ENCODE measurements at places on chromosomes 7 and 10.

DNA sequence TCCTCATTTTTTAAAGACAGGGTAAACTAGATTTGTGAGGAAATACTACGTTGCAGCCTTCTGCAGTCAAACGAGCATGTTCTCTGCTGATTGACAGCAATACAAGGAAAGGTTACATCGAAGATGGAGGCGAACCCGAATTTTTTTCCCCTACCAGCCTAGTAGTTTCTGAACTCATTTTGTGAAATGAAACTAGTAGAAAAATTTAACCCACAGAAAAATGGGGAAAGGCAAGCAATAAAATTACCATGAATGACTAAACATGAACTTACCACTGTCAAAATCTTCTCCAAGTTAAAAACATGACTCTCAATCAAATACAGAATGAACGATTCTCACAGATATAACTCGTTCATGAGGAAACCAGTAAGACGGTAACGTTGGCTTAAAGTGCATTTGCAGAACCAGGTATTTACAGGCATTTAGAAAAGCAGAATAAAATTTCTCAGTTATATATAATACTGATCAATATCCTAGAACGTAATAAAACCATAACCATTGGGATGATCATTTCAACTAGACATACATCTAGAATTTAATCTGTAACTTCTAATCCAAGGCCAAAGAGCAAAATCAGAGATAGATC lies 73.9 kb downstream of the CELF2 start:
- no peak for DNase-seq

DNA sequence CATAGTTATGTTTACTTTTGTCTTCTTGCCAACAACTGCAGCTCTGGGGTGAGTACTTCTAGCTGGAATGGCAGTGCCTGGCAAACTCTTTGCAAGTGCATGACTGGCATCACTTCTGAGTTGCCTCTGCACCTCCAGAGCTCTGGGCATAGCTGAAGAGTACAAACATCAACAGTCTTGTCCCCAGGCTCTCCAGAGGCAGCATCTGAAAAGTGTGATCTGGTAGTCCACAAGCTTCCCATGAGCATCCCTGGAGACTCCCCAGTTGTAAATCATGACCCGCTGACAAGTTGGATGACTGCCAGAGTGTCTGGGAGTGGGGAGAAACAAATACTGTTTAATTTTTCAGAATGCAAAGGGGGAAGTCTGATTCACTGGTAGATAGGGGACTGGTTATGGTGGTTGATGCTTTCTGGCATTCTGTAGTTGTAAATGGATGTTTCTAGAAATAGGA lies 138.9 kb upstream of the CDK13 start:
- no peak for DNase-seq

DNA sequence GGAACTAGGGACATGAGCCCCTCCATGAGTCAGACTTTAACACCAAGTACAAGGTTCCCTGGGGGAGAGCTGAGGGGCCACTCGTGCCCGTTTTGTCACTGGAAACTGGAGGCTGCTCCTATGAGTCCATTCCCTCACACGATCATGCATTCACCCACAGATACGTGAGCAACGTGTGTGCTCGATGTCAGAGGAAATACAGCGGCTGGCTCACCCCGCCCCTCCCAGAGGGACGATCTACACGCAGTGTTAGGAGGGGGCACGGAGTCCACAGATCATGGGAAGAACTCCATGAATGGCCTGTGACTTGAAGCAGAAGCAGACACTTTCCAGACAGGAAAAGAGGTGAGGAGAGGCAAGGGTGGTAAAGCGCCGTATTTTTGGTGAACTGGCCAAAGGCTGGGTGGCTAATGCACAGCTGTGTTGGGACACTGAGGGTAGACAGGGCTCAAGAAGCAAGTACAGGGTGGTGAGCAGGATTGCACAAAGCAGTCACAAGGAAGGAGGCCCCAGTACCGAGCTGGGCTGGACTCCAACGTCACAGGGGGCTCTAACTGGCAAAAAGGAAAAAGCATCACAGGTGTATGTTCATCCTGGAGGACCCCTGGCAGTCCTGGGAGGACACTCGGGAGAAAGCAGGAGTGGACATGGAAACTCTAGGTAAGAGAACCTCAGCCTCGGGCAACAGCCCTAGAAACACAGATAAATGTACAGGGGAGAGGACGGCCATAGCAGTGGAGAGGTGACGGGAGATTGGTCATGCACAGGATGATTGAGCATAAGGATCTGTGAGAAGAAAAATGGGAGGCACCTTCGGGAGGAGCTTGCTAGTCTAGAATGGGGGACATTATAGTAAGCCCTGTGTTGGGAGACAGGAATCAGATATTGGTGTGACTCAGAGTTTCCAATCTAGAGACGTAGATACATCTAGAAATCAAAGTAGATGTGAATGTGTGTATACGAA lies 41.2 kb downstream of the TNS3 start:
- DNase-seq, result no peak

GRCh38 chr7:12596225-12596790 lies 25.8 kb downstream of the SCIN start:
- DNase-seq, result no peak

DNA sequence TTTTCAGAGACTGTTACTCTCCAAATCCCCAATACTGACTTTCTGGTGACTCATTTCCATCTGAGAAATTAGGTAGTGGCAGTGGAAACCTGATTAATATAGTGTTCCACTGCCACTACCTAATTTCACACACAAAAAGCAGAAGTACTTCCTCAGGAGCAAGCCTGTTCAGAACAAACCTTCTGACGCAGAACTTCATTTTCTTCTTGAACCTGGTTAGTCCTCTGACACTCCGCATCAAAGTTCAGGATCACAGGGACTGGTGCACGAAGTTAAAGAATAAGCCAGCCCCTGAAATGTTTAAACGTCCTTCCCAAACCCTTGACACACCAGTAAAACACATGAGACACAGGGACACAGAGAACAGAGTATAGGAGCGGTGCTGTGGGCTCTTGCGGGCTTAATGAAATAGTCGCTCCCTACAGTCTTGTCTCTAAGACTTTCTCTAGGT lies 4.4 kb downstream of the WDR91 start:
- DNase-seq, result no peak

- no peak for DNase-seq
Observed at GRCh38 chr7:122014697-122015096, 129.4 kb downstream of the AASS start.
